ENCODE measurements at places on chromosomes 13 and 19. TPM values are rescaled to one million over a fixed set of nuclear protein-coding genes. Genes with fewer than 3 reads are reported as not detected.

The CD37 gene
- total RNA-seq, result not detected

The NANOS3 gene
- total RNA-seq, result not detected

DNA sequence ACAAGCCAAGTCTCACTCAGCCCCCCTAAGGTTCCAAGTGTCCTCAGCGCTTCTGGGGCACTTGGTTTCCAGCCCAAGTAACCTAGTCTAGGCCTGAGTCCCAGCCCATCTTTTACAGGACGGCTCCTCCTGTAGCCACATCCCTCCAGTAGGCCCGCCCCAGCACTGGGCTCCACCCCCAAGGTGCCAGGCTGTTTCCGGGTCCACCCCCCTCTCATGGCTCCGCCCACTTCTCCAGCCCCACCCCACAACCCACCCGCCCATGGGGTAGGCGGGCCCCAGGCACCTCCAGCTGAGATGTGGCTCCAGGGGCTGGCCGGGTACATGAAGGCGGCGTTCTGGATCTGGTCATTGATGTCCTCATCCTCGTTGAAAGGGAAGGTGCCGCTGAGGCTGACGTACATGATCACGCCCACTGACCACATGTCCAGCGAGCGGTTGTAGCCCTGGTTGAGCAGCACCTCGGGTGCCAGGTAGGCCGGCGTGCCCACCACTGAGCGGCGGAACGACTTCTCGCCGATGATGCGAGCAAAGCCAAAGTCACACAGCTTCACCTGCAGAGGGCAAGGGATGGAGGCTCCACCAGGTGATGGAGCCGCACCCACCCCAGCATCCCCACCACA, 17.2 kb upstream of the DACT3 start:
- peak; percentile 89 for DNase-seq

GRCh38 chr13:87712012-87712411, 40.8 kb downstream of the SLITRK5 start:
- peak; percentile 32 for DNase-seq

GRCh38 chr19:11355160-11356073, at the start of gene PLPPR2:
Gene PLPPR2, plus strand, starts transcription at chr19:11355432. Its CDS starts 2,242 bp downstream, at chr19:11357674.
- DNase-seq, result peak; percentile 99

- DNase-seq, result no peak
These were observed 5.3 kb downstream of the ZNF557 start for GRCh38 chr19:7074705-7075282.

The KLHL1 gene
- total RNA-seq, result not detected

The TMEM238 gene
- 7.5 TPM for total RNA-seq

DNA sequence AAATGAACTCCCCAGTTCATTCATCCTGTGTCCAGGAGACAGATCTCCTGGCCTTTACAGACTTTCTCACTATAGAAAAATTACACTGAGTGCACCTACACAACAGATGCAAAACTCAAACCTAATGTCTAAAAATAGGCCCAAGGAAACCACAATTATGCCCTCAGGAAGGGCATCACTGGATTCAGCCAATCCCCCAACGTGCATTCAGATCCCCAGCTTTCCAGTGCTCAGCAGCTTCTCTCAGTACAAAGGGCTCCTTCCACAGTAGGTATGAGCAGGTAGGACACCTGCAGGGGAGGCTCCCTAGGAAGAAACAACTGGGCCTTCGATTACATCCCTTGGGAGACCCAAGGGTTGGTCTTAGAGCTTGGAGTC, 2.1 kb downstream of the ZNF709 start:
- no peak for DNase-seq

GRCh38 chr19:29610213-29610573, 4.1 kb downstream of the POP4 start:
- no peak for DNase-seq

DNA sequence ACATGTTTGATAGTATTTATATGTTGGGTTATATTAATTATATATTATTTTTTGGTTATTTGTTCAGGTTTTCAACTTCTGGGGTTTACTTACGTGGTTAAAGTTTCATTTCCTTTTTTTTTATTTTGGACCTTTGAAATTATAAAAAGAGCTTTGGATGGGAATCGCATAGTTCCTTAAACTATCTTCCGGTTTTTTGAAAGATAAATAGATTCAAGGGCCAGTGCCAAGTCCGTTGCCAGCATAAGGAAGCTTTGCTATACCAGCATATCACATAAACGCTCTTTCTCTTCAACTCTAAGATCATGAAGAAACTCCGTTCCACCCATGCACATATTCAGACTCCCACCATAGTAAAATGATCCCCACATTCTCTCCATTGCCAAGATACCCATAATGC, 7.4 kb upstream of the OXGR1 start:
- no peak for DNase-seq

- DNase-seq, result peak; percentile 87
These were observed 150.6 kb upstream of the RNF113B start for GRCh38 chr13:98327371-98328270.

- DNase-seq, result no peak
These were observed 155.7 kb downstream of the ABCC4 start for GRCh38 chr13:95145587-95145986.

- no peak for DNase-seq
These were observed 73.2 kb upstream of the MBNL2 start for GRCh38 chr13:97148894-97149293.

GRCh38 chr13:95403349-95404140, 102.3 kb upstream of the ABCC4 start:
- DNase-seq, result peak; percentile 87

GRCh38 chr13:91146601-91147000, 200.9 kb upstream of the MIR17HG start:
- no peak for DNase-seq

- DNase-seq, result peak; percentile 60
These were observed 2.4 kb downstream of the ATP8B3 start for GRCh38 chr19:1809678-1810077.

The CYP2B6 gene
- total RNA-seq, result 1.2 TPM

The ZNF665 gene
- 5.4 TPM for total RNA-seq

DNA sequence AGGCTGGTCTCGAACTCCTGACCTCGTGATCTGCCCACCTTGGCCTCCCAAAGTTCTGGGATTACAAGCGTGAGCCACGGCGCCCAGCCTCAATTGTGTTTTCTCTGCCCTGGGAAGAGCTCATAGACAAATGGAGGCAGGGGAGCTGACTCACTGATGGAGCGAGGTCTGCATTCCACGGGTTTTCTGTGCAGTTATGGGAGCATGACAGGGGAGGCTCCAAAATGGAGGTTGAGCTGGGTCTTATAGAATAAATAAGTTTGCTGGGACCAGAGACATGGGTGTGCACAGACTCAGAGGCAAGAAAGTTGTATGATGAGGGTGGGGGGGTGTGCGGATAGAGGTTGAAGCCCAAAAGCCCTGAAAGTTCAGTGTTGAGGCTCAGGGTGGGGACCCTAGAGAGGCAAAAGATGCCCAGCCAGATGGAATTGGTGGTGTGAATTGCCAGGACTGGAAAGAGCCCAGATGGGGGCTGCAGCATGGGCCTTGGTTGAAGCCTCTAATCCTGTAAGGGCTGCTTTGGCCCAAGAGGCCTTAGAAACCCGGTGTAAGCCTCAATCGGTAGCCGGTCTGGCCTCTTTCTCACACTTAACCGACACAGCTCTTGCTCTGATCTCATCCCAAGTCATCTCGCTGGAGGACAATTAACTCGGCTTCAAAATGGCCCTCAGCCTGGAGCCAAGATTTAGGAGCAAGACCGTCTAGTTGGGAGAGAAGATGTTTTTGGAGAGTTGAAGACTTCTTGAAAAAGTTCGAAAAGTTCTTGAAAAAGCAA, 1.9 kb downstream of the TPM4 start:
- DNase-seq, result no peak

- DNase-seq, result no peak
These were observed 47.9 kb upstream of the EPHX3 start for GRCh38 chr19:15280048-15280725.

The CD33 gene
- 0.12 TPM for total RNA-seq

The CDX2 gene
- total RNA-seq, result not detected

The TTC9B gene
- 0.63 TPM for total RNA-seq

The BST2 gene
- 28.9 TPM for total RNA-seq
